ENCODE measurements at places on chromosomes 1 and 21.

DNA sequence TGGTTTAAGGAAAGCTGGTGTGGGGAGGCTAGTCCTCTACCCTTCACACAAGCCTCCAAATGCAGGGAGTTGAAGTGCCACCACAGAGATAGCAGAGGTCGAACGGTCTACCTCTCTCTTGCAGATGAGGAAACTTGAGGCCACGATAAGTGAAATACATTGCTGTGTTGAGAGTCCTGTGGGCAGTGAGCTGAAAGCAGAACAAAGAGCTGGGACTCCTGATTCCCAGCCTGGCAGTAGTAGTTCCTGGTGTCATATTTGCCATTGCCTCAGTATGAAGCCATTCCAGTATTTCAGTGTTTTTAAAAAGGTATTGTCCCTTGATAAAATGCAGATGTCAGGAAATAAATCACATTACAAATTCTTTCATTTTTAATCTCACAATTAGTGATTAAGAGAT, 28.6 kb downstream of the AK4 start:
- DNase-seq = no peak

- DNase-seq = no peak
Observed at GRCh38 chr1:43901196-43901961, 32.2 kb upstream of the ARTN start.

GRCh38 chr1:10593750-10594149, 119.0 kb downstream of the PEX14 start:
- DNase-seq = no peak

- DNase-seq = no peak
Observed at GRCh38 chr1:10814976-10815857, 18.8 kb upstream of the CASZ1 start.

DNA sequence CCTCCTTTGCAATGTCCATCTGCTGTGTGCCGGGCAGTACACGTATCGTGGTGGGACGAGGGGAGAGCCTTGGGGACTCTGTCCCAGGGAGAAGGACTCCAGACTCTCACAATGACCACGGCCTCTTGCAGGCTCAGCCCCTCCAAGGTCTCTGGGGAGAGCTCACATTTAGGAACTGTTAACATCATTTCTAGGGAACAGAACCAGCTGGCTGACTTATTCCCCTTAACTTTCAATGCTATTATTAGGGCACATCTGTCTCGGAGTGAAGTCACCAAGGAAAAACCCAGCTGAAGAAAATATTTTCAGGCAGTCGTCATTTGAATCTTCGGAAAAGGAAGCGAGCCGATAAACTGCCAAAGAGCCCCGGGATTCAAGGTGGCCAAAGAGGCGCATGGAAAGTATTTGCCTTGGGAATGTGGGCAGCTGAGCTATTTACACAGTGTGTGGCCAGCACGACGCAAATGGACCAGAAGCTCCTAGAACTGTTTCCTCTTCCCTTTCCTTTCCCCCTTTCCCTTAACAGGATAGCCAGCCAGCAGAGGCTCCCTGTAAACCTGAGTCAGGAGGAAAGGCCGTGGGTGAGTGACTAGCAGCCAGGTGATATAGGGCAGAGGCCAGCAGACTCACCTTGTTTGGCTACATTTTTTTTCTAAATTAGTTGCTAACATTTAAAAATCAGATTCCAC, 74.5 kb downstream of the ITPKB start:
- DNase-seq = no peak

GRCh38 chr21:33070998-33071769, 1.2 kb downstream of the OLIG1 start:
- peak; percentile 20 for DNase-seq

GRCh38 chr1:86419277-86419903, 4.6 kb upstream of the CLCA2 start:
- DNase-seq = no peak

DNA sequence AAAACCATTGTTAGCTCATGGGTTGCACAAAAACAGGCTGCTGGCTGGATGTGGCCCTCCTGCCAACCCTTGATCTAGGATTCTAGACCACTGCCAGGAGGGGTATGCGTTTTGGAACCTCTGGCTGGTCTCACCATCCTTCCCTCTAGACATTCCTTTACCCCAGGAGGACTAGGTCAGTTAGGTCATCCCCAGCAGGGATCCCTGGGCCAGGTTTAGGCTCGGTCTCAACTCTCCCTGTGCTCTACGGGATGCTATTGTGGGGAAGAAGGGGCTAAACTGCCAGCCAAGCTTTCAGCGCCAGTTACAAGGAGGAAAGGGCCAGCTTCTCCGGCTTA, 22.7 kb downstream of the SLC2A1 start:
- no peak for DNase-seq

DNA sequence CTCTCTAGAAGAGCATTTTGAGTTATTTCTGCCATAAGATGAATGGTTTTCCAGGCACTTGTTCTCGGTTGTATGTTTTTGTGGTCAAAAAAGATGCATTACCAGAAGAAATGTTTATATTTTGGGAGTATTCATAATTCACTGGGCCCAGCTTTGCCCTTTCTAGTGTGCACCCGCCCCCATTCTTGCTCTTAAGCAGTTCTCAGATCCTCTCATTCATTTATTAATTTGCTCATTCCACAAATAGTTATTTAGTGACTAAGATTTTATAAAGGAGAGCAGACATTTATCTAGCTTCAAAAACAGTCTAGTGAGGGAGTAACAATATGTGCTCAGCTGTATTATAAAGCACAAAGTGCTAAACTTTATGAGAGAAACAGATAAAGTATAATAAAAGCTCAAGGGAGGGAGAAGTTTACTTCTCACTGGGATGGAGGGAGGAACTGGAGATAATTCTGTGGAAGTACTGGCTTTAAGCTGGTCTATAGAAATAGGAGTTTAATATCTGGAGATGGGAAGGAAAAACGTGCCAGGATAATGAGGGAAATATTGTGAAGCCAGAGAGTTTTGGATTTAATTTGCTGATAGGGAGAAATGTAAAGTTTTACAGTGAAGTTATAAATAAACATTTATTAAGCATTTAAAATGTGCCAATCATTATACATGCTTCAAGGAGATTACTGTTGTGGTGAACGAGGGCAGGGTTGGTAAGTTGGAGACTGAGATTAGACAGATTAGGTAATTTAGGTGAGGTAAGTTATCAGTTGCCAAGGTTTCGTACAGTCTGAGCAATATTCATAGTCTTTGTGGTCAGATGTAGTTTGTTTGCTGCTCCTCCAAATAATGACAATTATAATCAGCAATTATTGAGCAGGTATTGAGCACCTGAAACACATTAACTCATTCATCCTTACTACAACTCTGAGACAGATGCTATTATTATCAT, 9.1 kb upstream of the MACF1 start:
- DNase-seq = no peak

DNA sequence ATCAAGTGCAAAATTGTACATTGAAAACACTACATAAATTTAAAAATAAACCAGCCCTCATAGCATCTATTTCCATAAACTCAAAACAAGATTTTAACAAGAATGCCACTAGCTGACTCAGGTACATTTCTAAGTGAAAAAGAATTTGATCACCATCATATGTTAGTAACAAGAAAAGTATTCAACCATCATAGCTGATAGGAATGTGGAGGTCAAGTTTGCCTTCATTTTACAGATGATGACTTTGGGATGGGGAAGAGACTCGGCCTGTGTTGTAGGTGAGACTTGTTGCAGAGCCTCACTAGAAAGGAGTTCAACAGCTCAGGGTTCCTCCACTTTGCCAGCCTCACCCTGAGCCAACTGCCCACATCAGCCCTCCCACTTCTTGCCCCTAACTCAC, 318.8 kb upstream of the FAM78B start:
- no peak for DNase-seq

- DNase-seq = no peak
Observed at GRCh38 chr1:87814573-87814972, 485.9 kb downstream of the LMO4 start.

DNA sequence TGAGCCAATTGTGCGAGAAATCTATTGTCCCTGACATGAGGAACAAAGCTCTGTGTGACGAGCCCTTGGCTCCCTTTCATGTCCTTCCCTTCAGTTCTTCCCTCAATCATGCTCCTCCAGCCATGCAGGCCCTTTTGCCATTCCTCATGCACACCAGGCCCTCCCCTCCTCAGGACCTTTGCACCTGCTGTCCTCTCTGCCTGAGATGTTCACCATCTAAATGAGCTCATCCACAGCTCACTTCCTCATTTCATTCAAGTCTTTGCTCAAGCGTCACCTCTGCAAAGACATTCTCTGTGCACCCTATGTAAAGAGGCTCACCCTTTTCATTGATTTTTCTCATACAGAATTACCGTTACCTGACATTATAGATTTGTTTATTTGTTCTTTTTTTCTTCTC, 43.7 kb downstream of the C8B start:
- no peak for DNase-seq

DNA sequence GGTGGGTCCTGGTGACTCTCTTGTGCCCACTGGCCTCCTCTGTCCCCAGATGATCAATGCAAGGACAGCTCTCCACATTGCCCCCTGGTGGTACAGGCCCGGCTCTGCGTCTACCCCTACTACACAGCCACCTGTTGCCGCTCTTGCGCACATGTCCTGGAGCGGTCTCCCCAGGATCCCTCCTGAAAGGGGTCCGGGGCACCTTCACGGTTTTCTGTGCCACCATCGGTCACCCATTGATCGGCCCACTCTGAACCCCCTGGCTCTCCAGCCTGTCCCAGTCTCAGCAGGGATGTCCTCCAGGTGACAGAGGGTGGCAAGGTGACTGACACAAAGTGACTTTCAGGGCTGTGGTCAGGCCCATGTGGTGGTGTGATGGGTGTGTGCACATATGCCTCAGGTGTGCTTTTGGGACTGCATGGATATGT, 10.8 kb downstream of the ADAMTSL4 start:
- DNase-seq = peak; percentile 72

Measured in NCI-H748 treated with DMSO at 0.1 percent for 48 hours (cell line).